ENCODE measurements at places on chromosomes 7 and 10.

DNA sequence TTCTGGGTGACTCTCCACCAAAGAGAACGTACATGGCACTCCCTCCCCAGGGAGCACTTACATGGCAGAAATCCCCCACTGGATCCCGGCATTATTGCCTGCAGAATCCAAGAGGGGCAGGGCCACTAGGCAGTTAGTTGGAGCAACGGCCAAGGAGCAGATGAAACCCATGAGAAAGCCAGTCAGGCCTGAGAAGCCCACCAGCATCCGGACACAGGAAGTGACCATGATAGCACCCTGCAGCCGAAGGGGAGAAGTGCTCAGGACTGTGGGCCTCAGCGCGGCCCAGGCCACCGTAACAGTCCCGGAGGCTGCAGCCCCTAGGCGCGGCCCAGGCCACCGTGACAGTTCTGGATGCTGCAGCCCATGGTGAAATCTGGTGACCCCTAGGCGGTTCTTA is 43.5 kb downstream of the STRA8 start:
- no peak for DNase-seq

DNA sequence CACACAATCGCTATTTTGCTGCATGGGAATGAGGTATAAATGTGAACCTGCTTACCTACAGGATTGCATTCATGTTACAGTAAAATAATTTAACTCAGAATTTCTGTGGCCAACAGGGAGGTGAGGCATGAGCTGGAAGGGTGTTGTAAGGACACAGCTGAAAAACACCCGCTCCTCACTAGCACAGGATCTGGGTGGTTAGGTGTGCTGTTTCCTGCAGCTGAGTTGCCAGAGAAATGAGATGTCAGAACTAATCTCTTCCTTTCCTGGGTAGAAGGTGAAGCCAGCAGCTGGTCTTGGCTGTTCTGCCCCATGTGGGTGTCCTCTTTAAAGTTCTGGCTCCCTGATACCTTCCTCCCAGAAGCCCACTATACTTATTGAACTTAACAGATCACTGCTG is 39.0 kb upstream of the ZNF438 start:
- no peak for DNase-seq

DNA sequence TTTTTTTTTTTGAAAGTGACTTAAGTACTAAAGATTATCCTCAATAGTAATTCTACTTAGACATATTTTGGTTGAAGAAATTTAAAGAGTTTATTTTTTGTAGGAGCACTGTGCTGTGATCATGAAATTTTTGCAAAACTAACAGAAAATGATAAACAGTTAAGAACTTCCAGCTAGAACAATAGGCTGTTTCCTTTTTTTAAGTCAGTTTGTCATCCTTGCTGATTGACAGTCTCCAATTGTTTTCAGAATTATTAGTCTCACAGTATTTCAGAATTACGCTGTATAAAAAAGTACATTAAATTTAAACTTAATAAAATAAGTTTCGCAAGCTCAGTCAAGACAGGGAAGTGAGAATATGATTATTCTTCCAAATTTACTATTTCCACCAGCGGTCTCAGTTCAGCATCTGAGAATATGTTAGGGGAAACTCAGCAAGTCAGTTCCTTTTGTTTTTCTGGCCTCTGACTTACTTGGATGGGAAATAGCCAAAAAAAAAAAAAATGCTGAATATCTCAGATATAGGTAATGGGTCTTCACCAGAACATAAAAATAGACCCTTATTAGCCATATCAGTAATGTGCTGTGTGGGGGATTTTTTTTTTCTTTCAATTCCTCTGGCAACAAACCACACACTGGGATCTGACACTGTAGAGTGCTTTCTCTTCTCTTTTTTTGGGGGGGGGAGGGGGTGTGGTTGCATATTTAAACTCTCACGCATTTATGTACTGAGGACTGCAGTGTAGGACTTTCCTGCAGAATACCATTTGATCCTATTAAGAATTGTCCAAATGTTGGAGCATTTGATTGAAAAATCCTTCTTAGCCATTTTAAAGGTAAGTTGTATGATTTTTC is at the start of gene CD36:
Gene CD36 (plus strand): TSS at position 732 of the 855 bp plus-strand sequence. CDS start 8,099 bp downstream, outside the sequence.
- no peak for DNase-seq

- no peak for DNase-seq
Observed at GRCh38 chr7:71972534-71972933, 439.6 kb downstream of the CALN1 start.

DNA sequence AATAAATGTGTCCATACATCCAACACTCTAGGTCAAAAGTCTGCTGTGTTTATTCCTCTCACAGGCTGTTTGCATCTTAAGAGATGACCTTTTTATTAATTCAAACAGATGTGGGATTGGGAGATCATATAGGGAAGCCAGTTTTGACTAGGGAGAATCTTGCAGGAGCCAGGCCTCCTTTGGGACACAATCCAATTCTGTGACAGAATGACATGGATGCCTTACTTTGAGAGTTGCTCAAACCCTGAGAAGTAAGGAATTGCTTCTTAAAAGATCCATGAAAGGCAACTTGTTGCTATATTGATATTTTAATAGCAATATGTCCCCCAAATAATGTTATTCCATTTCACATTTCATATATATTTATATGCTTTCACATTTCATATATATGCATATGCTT is 53.5 kb upstream of the CACNB2 start:
- no peak for DNase-seq

DNA sequence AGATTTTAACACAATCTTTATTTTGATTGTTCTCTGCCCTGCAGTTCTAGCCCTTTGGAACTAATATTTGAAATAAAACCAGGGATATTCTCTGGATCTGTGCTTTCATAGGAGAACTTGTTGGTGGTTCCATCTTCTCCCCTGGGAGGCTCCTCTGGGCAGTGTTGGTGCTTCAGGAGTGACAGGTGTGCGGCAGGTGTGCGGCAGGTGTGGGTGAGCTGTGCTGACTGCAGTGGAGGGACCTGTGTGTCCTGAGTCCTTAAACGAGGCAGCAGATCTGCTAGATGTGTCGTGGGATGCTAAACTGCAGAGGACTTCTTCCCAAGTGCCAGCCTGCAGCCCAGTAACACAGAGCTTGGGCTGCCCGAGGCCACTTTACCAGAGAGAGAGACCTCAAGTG is 98.4 kb downstream of the LYZL1 start:
- DNase-seq = no peak

- no peak for DNase-seq
Observed at GRCh38 chr10:58853668-58854067, 322.8 kb upstream of the PHYHIPL start.

GRCh38 chr10:102831322-102832071 is 5.7 kb downstream of the CYP17A1 start:
- DNase-seq = no peak

GRCh38 chr10:126098226-126098581 is 201.8 kb downstream of the FANK1 start:
- no peak for DNase-seq

DNA sequence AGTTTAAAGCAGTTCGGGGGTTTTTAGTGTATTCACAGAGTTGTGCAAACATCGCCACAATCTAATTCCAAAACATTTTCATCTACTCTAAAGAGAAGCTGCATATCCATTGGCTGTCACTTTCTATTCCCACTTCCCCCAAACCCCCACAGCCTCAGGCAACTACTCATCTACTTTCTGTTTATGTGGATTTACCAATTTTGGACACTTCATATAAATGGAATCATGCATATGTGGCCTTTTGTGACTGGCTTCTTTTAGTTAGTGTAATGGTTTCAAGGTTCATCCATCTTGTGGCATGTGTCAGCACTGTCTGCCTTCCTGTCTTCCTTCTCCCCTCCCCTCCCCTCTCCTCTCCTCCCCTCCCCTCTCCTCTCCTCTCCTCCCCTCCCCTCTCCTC is 78.5 kb upstream of the FZD1 start:
- no peak for DNase-seq

DNA sequence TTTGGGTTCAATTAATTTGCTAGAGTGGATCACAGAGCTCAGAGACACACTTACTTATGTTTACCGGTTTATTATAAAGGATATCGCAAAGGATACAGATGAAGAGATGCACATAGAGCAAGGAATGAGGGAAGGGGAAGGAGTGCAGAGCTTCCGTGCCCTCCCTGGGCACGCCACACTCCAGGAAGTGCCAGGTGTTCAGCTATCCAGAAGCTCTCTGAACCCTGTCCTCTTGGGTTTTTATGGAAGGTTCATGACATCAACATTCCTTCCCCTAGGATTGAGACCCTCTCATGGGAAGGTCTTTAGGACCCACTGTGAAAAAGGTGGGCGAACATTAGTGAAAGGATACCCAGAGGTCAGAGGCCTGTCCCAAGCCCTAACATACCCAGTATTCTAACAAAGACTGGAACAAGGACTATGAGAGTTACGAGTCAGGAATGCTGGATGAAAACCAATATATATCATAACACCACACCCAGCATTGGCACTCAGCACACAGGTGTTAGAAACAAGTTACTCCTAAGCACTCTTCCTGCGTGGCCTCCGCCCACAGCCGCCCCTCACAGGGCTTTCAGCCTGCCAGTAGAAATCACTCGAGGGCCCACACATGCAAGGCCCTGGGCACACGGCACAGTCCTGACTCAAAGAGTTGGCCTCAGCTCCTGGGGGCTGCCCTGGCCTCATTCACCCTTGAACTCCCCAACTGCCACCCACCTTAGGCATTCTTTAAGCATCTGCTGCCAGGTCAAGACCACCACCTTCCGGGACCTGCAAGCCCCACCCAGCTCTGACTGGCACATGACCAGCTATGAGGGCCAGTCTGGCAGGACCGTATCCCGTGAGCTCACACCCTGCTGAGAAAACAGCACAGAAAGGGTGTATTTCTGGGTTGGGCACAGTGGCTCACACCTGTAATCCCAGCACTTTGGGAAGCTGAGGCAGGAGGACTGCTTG is 5.6 kb upstream of the AIFM2 start:
- DNase-seq = no peak

- no peak for DNase-seq
Observed at GRCh38 chr10:44865289-44865671, 45.9 kb upstream of the TMEM72 start.

DNA sequence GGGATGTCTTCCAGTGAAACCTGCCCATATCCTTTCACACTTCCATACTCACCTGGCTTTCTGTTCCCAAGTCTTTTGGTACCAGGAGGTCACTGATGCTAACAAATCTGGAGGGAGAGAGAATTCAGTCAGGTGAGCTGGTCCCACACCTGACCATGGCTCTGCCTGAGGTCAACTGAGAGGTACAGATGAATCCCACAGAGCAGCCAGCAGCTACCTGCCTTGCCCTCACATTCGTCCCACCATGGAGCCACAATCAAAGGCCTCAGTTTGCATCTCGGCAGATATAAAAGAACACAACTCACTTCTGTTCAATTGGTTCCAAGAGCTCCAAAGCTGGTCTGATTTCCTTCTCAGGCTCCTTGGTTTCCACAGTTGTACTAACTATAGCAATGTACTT is 47.0 kb downstream of the GDI2 start:
- no peak for DNase-seq

- no peak for DNase-seq
Observed at GRCh38 chr7:112423987-112424386, 26.3 kb upstream of the IFRD1 start.

GRCh38 chr10:103540722-103541121 is 47.2 kb downstream of the NEURL1 start:
- no peak for DNase-seq

DNA sequence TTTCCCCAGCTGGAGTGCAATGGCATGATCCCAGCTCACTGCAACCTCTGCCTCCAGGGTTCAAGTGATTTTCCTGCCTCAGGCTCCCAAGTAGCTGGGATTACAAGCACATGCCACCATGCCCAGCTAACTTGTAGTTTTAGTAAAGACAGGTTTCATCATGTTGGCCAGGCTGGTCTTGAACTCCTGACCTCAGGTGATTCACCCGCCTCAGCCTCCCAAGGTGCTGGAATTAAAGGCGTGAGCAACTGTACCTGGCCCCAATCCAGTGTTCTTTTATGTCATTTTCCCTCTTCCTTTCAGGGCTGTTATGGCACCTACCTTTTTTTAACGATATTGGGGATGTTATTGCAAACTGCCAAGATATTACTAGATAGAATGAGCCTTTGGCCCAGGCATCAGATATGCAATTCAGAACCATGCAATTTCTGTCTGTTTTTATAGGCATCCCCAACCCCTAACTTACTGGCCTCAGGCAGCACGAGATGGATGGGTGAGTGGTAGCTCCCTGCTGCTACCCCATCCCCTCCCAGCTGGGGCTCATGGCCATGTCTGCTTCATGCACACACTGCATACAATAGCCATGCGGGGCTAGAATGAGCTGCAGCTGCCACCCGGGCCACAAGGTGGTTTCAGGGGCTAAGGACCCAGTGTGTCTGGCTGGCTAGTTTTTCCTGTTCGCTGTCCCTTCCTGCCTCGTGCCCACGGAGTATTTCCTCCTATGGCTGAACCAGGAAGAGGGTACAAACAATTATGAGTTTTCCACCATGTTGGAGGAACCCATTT is 1080.1 kb upstream of the SORCS1 start:
- DNase-seq = no peak

- DNase-seq = no peak
Observed at GRCh38 chr7:44411306-44411705, 79.2 kb downstream of the NUDCD3 start.

GRCh38 chr10:110355922-110356627 is 51.4 kb upstream of the SMNDC1 start:
- peak; percentile 23 for DNase-seq

GRCh38 chr10:100382553-100382952 is 35.5 kb downstream of the SCD start:
- no peak for DNase-seq

DNA sequence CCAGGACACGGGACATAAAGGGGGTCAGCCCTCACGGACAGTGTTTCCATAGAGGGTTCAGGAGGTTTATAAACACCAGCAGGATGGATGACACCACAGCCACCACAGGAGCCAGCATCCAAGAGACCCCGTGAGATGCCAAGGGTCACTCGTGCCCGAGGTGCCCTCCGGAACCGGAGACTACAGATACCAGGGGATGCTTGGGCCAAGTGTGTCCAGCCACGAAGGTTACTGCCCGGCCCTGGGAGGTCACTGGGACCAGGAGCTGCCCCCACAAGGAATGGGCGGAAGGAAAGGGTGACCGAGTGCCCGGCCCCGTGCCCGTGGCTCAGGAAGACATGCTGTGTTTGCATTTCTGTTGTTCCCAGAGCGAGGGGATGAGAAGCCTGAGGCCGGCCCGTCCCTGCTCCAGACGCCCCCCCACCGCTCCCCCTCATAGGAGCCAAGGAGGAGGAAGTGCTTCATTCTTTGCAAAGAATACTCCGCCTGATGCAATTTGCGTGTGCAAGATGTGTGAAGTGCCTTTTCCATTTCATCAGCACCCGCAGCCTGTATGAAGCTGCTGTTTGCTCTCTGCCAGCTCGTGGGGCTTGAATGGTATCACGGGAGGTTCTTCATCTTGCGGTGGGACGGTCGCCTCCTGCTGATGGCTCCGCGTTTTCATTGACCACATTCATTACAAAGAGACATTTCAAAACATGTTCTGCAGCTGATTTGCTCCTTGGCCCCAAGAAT is 176.4 kb downstream of the ELFN1 start:
- no peak for DNase-seq

- no peak for DNase-seq
Observed at GRCh38 chr10:47207281-47207615, 92.7 kb upstream of the GDF10 start.

DNA sequence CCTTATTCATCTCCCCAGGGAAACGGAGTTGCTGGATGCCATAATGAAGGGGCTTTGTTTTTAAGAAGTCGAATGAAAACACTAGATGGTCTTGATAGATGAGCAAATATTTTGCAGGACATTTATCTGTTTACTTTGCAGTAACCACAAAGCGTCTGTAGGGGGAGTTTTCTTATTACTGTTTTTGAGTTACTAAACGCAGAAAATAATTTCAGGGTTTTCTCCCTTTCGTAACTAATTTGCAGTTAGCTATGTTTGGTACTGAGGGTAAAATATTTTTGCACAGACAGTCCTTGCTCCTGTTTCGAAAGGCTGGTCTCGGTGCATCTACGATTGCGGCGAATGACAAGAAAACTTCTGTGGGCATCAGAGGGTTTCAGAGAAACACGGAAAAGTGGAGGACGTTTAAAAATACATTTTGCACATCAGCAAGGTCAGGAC is 505.6 kb upstream of the MKI67 start:
- DNase-seq = no peak

Data from activated T-cell treated with anti-CD3 and anti-CD28 coated beads, Interleukin-2, amount 50 U/mL, for 4 hours (primary cell).